Femur (tissue), 1 donor: ENCODE measurements at places on chromosomes 3 and 15.
A peak's percentile ranks its signal among the peaks of the same experiment; 100 is the strongest.

DNA sequence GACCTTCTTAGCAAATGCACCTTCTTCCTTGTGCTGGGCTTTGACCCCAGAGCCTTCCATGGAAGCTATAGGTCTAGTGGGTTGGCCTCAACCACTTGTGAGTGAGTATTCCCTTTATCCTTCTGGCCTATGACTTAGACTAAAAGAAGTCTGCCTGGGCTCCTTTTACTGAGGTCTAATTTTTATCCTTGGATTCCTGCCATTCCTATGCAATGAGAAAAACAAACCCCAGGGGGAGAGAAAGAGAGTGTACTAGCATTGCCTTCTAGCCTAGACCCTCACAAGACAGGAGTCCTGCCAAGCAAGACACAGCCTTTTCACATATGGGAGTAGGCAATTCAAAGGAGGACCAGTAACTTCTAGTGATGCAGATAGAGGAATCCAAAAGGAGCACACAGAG lies 155.4 kb downstream of the PPM1L start:
- DNase-seq = no peak

- peak; percentile 75 for DNase-seq
Observed at GRCh38 chr3:29453284-29454001, 172.6 kb downstream of the RBMS3 start.

DNA sequence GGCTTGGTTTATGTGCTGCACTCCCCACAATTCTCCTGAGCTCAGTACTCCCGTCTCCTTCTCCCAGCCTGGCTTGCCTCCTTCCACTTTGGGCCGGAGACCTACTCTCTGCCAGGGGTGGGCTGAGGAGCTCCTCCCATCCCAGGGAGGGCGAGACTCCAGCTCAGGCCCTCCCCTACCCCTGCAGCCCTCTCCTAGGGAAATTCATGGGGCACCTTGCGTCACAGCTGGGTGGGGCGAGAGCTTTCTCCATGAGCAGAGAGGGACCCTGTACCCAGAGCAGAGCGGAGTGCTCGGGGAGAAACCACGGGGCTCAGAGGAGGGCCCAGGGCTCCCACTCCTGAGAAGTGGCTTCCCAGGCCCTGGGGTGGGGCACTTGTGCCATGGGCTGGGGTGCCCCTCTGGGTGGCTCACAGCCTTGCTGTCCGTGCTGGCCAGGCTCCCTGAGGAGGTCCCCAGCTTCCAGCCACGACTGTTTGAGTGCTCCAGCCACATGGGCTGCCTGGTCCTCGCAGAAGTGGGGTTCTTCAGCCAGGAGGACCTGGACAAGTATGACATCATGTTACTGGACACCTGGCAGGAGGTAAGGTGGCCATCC lies 13.3 kb downstream of the VILL start:
- no peak for DNase-seq

DNA sequence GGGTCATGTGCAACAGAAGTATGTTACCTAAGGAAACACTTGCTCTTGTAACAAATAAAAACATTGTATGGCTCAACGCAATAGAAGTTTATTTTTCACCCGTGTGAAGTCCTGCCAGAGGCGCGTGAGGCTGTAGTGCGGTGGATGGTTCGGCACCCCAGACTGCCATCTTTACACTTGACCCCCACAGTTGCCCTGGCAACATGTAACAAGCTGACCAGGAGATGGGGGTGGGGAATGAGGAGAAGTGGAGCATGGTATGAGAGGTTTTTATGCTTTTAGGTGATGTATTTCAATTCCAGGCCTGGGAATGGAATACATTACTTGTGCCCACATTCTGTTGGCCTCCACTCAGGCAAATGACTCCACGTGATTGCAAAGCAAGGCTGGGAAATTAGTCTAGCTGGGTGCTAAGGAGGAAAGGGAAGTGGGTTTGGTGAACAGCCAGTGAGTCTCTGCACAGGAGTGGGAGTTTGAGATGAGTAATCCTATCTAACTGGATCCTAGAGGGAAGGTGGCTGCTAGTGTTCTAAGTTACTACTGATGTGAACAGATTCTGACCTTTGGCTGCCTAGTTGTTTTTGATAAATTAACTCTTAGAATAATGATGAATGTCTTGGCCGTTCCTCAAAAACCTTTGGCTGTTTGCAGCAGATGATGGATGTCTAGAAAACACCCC lies 33.8 kb upstream of the GREM1 start:
- DNase-seq = peak; percentile 42

GRCh38 chr3:22555753-22556435 lies 647.2 kb upstream of the UBE2E2 start:
- no peak for DNase-seq

DNA sequence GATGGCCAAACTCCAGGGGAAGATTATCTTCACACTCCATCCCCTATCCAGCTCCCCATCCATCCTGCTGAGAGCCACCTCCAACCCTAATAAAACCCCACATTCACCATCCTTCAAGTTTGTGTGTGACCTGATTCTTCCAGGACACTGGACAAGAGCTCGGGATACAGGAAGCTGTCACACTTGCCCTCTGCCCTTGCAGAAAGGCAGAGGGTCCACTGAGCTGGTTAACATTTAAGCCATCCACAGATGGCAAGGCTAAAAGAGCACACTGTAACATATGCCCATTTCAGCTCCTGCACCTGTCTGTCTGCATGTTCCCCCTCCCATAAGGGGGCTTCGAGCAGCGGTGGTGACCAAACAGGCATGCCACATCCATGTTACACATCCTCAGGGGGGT lies 29.8 kb downstream of the SETMAR start:
- no peak for DNase-seq
